ENCODE measurements at places on chromosomes 11 and 22. TPM values are rescaled to one million over a fixed set of nuclear protein-coding genes. Genes with fewer than 3 reads are reported as not detected.

CYTH4 gene
- total RNA-seq = 16.5 TPM

- H3K4me1 ChIP-seq = no peaks in the 10 kb centered on the region
- H3K36me3 ChIP-seq = peaks cover 96% of the 10 kb centered on the region
- no peak for DNase-seq
Measured at GRCh38 chr11:117366248-117366647, 38.6 kb downstream of the CEP164 start.

ANAPC15 gene
- total RNA-seq = 15.2 TPM

DNA sequence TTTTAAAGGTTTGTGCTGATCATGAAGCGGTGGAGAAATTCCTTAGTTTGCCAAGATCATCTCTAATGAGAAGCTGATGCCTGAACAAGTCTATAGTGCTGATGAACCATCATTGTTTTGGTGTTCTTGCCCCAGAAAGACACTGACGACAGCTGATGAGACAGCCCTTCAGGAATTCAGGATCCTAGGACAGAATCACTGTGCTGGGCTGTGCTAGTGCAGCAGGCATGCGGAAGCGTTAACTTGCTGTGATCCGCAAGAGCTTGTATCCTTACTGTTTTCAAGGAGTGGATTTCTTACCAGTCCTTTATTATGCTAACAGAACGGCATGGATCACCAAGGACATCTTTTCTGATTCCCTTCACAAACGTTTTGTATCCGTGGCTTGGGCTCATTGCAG lies 104.1 kb downstream of the TBC1D22A start:
- no peak overlapping the region for H3K27ac ChIP-seq
- H3K4me1 ChIP-seq = peaks cover 12% of the 10 kb centered on the region
- no peak for DNase-seq
- no peak overlapping the region for H3K4me3 ChIP-seq
- no peaks in the 10 kb centered on the region for H3K27me3 ChIP-seq
- no peaks in the 10 kb centered on the region for H3K36me3 ChIP-seq

- peaks cover 75% of the 10 kb centered on the region for H3K36me3 ChIP-seq
- H3K27me3 ChIP-seq = no peaks in the 10 kb centered on the region
- no peaks in the 10 kb centered on the region for H3K4me1 ChIP-seq
- H3K27ac ChIP-seq = peak overlapping the region; percentile 67
- no peak overlapping the region for H3K4me3 ChIP-seq
Measured at GRCh38 chr11:10503221-10503620, 37.8 kb downstream of the RNF141 start.

DNA sequence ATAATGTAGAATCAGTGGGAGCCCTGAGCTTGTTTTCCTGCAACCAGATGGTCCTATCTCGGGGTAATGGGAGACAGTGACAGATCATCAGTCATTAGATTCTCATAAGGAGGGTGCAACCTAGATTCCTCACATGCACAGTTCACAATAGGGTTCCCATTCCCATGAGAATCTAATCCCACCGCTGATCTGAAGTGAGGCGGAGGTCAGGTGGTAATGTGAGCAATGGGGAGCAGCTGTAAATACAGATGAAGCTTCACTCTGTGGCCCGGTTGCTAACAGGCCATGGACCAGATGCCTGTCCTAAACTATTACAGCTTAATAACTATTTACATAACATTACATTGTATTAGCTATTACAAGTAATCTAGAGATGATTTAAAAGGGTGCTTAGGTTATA lies 17.0 kb downstream of the DIXDC1 start:
- no peaks in the 10 kb centered on the region for H3K27me3 ChIP-seq
- DNase-seq = no peak
- no peak overlapping the region for H3K4me3 ChIP-seq
- no peak overlapping the region for H3K27ac ChIP-seq
- peaks cover 7% of the 10 kb centered on the region for H3K36me3 ChIP-seq

- no peak for DNase-seq
- H3K27ac ChIP-seq = no peak overlapping the region
- H3K36me3 ChIP-seq = no peaks in the 10 kb centered on the region
- H3K4me1 ChIP-seq = no peaks in the 10 kb centered on the region
- H3K4me3 ChIP-seq = no peak overlapping the region
- H3K27me3 ChIP-seq = no peaks in the 10 kb centered on the region
Measured at GRCh38 chr22:33389936-33390335, 331.8 kb upstream of the SYN3 start.

ARCN1 gene
- 52.5 TPM for total RNA-seq

SMTNL1 gene
- total RNA-seq = not detected

DNA sequence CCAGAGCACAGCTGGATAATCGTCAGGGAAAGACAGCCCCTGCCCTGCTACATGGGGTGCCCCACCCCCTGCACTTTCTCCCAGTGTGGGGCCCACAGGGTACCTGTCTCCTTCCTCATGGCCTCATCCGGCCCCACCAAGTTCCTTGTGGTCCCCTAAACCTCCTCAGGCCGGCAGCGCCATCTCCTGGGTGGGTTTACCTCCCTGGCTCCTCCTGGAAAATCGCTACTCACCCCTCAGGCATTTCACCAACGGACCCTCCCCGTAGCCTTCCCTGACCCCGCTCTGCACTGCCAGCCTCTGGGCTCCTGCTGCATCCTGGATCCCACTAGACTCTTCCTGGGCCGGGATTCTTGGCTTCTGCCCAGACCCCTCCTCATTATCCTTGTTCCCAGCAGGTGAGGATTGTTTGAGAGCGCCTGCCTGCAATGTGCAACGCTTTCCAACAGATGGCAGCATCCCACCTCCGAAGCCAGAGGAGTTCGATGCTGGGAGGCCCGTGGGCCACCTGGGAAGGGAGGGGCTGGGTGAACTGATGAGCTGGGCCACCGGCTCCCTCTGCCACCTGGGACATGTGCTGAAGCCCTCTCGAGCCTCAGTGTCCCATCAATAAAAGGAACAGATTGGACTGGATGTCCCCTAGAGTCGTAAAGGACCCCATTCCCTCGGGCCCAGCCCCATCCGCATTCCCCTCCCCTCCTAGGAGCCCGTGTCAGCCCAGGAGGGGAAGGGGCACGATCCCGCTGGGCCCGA lies 44.2 kb upstream of the TTLL12 start:
- no peaks in the 10 kb centered on the region for H3K27me3 ChIP-seq
- H3K4me1 ChIP-seq = peaks cover 7% of the 10 kb centered on the region
- no peak overlapping the region for H3K27ac ChIP-seq
- no peak overlapping the region for H3K4me3 ChIP-seq

LRRC55 gene
- not detected for total RNA-seq
